ENCODE measurements at places on chromosomes 3 and 15. TPM values are rescaled to one million over a fixed set of nuclear protein-coding genes. Genes with fewer than 3 reads are reported as not detected.

The MUC4 gene
- 0.16 TPM for total RNA-seq

The ULK4 gene
- 23.3 TPM for total RNA-seq

The CD80 gene
- total RNA-seq: 1.5 TPM

The TMEM266 gene
- total RNA-seq: 0.16 TPM

- H3K36me3 ChIP-seq: no peaks in the 10 kb centered on the region
- H3K4me1 ChIP-seq: no peaks in the 10 kb centered on the region
- no peak overlapping the region for H3K4me3 ChIP-seq
- no peak overlapping the region for H3K27ac ChIP-seq
Measured at GRCh38 chr3:140292170-140292569, 357.2 kb downstream of the CLSTN2 start.

DNA sequence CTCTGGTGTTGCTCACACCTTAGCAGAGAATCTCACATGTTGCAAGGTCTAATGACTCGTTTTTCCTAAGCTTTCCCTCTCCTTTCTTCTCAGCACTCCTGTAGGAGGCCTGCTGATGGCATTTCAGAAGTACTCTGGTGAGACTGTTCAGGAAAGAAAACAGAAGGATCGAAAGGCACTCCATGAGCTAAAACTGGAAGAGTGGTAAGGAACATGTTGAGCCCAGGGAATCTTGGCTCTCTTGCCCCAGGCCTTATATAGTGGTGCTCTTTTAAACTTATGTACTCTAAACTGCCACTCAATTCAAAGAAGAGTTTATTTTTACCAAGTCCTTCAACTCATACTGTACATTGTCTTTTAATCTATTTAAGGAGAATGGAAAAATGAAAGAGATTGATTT, 18.8 kb downstream of the TIMMDC1 start:
- no peak overlapping the region for H3K27ac ChIP-seq
- H3K27me3 ChIP-seq: no peaks in the 10 kb centered on the region
- H3K36me3 ChIP-seq: peaks cover 6% of the 10 kb centered on the region
- H3K4me1 ChIP-seq: no peaks in the 10 kb centered on the region
- H3K4me3 ChIP-seq: no peak overlapping the region

DNA sequence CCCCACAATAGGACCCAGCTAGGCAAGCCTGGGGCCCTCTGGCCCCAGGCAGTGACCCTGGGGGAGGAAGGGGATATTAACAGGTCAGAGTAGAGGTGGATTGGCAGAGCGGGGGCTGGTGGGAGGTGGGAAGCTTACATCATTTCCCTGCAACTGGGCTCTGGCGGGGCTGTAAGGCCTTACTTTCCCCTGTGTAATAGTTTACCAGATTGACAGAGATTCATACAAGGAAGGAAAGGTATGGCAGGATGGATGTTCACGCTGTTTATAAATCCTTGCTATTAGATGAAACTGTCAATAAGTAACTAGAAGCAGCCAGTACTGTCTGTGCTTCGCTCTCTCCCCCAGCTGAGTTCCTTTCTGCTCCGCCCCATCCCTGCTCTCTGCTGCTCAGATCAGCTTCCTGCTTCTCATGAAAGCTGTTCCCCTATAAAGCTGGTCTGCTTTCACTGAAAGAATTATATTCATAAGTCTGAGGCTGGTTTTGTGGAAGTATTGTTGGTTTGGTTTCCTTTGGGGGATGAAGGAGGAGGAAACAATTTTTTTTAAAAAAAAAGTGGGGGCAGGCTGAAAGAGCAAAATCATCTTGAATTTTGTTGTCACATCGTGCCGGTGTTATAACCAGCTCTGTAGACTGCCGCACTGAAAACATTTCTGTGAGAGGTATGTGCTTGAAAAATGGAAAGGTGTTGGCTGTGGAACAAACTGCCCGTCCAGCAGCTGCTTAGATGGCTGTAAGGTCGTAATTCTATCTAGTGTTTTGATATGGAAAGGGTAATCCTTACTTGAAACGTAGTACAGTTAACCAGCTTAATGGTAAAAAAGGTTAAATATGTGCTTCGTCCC, 76.4 kb downstream of the BBX start:
- H3K4me1 ChIP-seq: peaks cover 20% of the 10 kb centered on the region
- H3K36me3 ChIP-seq: no peaks in the 10 kb centered on the region
- H3K27ac ChIP-seq: peak overlapping the region; percentile 80

Data from T-cell (primary cell).